Smooth muscle cell of the brain vasculature (primary cell): ENCODE measurements at places on chromosomes 16 and 17.

DNA sequence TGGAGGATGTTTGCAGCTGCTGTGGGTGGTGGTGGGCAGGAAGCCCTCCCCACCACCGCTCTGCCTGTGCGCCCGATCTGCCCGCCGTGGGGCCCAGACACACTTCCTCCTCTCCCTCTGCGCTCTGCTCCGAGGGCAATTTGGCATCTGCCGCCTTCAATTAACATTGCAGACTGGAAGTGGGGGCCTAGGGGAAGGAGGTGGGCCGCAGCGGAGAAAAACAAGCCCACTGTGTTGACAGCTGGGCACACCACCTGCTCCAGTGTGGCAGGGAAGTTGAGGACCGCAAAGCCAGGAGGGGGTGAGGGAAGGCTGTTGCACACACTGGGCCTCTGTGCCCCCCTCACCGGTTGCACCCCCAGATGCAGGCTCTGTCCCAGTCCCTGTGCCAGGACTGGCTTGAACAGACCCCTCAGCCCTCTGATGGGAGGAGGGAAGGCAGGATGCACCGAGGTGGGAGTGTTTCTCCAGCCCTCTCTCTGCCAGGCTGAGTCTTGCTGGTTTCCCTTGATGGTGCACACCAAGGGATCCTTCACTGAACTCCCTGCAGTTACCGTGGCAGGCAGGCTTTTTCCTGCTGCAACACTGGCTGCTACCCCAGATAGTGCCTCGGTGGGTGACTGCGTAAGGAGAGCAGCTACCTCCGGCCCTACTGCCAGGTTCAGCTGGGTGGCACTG, 72.8 kb upstream of the MED9 start:
- DNase-seq: no peak

- DNase-seq: peak; percentile 23
These were observed 6.7 kb downstream of the SPACA3 start for GRCh38 chr17:32998111-32998886.

GRCh38 chr17:81952792-81953228, 5.8 kb upstream of the MYADML2 start:
- DNase-seq: no peak

- no peak for DNase-seq
These were observed 92.4 kb downstream of the CBLN1 start for GRCh38 chr16:49189286-49189685.

DNA sequence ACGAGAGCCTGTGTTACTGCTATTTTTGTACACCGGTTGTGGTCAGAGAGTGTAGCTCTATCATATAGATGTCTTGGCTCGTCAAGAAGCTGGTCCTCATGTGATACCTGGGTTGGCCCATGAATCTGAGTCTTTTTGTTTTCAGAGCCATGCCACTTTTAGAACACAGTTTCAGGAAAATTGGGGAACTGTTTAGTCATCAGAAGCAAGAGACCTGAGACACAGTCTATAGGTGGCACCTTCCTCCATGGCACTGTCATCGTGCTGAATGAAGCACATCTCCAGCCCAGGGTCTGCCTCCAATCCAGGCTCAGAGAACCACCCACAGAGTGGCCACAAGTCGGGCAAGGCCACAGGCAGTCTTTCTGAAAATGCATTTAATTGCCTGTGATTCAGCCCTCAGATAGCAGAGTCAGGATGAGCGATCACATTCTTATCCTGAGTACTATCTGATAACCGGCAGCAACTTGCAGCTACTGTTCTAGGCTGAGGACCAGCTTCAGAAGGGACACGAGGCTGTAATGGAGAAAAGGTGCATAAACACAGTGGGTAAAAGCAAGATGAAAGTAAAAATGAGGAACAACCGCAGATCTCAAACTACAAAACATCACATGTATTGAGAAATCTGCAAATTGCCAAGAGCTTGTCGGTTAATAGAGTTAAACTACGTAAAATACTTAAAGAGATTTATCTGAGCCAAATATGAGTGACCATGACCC, 14.2 kb upstream of the HAPSTR1 start:
- no peak for DNase-seq

DNA sequence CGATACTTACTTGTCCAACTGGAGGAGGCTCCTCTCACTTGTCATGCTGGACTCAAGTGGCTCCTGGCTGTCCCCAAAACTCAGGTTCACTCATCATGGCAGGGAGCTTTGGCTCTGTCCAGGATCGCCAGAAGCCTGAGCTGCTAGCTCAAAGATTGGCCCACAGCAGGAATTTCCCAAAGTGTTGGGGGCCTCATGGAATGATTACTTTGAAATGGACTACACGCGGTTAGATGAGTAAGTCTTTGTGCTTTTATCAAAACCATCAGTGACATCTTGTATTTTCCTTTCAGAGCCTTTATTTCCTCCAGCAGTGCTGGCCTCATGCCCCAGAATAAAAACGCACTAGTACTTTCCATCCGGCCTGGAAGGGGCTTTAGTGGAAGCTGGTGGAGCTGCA, 29.2 kb upstream of the PHB1 start:
- no peak for DNase-seq

GRCh38 chr17:63423251-63423950, 22.7 kb downstream of the CYB561 start:
- no peak for DNase-seq

DNA sequence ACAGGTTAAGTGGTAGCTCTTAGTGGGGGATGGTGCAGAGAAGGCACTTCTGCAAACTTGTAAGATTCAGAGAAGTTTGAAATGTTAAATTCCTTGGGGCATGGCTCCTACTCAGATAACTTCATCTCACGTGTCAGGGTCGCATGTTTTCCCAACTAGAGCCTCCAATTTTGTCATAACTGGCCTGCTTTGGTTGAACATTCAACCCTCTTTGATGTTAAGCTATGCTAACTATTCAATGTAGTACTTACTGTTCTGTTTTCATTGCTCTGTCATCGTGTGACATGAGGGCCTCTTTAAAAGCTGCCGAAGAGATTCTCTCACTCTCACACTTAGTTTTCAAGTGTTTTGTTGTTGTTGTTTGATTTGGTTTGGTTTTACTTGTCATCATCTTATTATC, 280.8 kb downstream of the CDH11 start:
- no peak for DNase-seq

DNA sequence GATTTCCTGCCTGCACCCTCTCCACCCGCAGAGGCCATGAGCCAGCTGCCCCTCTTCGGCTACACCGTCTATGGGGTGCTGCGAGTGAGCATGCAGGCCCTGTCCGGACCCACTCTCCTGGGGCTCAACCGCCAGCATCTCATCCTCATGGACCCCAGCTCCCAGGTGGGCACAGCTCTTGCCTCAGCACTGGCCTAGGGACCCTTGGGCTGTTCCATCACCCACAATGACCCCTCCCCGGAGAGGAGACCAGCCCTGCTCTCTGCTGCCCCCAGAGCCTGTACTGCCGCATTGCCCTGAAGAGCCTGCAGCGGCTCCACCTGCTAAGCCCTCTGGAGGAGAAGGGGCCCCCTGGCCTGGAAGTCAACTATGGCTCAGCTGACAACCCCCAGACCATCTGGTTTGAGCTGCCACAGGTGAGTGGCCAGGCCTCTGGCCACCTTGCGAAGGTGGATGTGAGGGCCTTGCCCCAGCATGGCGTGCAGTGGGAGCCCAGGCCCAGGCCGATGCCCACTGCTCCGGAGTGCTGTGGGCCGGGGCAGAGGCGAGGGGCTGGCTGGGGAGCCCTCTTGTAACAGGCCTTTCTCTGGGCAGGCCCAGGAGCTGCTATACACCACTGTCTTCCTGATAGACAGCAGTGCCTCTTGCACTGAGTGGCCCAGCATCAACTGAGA, 7.3 kb upstream of the SMIM5 start:
- no peak for DNase-seq

- no peak for DNase-seq
These were observed 19.8 kb downstream of the CARHSP1 start for GRCh38 chr16:8848939-8849391.

GRCh38 chr16:12538667-12539091, 265.0 kb downstream of the CPPED1 start:
- no peak for DNase-seq

DNA sequence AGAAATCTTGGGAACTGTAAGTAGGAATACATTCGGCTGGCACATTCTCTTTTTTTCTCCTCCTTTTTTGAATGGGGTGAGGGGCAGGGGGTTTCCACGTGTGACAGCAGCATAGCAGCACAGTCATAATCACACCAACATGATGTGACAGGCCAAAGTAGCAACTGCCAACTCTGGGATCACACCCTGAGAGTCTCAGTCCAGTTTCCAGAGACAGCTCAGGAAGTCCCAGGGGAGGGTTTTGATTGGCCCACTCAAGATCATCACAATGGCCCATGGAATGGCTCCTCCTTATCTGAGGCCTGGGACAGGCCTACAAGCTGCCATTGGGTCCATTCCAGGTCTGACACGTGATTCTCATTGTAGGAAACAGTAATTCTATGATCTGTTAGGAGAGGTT, 207.1 kb upstream of the ASIC2 start:
- DNase-seq: no peak

- no peak for DNase-seq
These were observed 14.2 kb downstream of the AXIN2 start for GRCh38 chr17:65547253-65547670.

- no peak for DNase-seq
These were observed 2.4 kb downstream of the SLC25A35 start for GRCh38 chr17:8292639-8293395.

DNA sequence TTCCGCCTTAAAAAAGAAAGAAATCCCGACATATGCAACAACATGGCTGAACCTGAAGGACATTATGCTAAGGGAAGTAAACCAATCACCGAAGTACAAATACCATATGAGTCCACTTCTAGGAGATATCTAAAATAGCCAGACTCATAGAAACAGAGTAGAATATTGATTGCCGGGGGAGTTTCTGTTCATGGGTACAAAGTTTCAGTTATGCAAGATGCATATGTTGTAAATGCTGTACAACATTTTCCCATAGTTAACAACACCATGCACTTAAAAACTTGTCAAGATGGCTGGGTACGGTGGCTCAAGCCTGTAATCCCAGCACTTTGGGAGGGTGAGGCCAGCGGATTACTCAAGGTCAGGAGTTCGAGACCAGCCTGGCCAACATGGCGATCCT, 251.5 kb upstream of the EEF2KMT start:
- DNase-seq: no peak

DNA sequence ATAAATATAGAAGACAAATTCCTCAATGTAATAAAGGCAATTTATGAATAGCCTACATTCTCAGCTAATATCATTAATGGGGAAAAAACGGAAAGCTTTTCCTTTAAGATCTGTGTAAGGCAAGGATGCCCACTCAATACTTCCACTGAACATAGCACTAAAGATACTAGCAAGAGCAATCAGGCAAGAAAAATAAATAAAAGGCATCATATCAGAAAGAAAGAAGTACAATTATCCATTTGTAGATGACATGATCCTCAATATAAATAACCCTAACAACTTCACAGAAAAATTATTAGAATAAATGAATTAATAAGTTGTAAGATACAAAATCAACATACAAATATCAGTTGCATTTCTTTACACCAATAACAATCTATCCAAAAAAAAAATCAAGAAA, 37.1 kb downstream of the C16orf87 start:
- no peak for DNase-seq

- no peak for DNase-seq
These were observed at the start of gene SPNS2 for GRCh38 chr17:4498461-4499397. SPNS2 (plus strand) TSS chr17:4498881; CDS start chr17:4499048, 167 bp downstream.

DNA sequence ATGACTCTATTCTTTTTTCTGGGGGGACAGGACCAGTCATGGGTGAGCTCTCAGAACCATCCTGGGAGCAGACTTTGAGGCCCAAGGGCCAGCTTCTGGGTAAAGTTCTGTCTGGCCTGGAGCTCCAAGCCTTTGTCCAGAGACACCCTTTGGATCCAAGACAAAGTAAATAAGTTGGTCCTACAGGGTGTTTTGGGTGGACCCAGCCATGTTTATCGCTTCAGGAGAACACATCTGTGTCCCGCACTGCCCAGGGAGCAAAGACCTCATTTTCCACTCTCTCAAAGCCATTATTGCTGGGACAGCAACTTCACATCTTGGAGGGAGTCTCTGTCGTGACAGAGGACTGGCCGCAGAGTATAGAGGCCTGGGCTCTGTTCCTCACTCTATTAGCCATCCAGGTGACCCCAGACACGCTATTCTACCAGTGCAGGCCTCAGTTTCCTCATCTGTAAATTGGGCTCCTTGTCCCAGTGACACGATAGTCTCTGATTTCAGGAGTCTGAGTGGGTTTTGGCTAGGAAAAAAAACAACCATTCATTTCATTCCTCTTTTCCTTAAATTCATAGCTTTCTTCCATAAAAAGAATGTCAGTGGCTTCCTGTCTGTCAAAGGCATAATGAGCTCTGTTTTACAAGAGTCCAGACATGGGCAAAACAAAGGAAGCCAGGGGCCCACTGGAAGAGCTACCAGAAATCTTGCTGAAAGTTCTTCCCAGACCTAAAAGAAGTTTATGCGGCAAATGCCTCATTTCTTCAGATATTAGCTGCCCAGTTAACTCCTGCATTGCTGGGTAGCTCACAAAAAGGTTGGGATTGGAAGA, 62.4 kb downstream of the PECAM1 start:
- no peak for DNase-seq

DNA sequence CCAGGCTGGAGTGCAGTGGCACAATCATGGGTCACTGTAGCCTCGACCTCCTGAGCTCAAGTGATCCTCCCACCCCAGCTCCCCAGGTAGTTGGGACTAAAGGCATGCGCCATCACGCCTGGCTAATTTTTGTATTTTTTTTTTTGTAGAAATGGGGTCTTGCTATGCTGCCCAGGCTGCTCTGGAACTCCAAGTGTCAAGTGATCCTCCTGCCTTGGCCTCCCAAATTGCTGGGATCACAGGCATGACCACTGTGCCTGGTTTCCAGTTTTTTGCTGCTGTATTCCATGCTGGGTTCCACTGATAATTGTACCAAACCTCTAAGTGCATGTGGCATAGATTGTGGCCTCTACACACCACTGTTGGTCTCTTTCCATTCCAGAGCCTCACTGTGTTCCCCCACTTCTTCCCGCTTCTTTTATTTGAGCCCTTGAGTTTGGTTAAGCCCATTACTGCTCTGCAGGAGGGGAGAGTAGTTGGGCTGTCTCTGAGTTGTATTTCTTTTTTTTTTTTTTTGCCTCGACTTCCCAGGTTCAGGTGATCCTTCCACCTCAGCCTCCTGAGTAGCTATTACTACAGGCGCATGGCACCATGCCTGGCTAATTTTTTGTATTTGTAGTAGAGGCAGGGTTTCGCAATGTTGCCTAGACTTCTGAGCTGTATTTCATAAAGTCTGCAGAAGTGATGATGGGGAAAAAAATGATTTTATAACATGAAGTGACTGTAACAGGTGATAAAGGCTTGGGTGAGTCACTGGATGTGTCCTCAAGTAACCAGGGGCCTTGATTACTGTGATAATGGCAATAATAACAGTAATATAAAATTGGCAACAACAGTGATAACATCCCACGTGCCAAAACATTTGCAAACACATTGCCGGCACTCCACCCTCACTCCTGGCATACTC, 30.0 kb downstream of the EEF2K start:
- DNase-seq: no peak
